ENCODE measurements at places on chromosomes 12 and 14.

DNA sequence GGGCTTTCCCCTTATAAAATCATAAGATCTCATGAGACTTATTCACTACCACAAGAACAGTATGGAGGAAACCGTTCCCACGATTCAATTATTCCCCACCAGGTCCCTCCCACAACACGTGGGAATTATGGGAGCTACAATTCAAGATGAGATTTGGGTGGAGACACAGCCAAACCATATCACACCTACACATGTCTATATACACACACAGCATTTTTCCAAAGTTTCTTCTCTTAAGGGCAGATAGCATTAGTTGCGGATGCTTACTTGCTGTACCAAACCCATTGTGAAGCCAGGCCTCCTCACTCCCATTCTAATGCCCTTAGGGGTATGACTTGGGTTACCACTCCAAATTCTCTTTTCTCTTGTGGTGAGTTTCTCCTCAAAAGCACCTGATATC is 104.1 kb upstream of the RAP1B start:
- no peak for DNase-seq

- DNase-seq: no peak
These were observed 749 bp downstream of the AKAP3 start for GRCh38 chr12:4648104-4648500.

DNA sequence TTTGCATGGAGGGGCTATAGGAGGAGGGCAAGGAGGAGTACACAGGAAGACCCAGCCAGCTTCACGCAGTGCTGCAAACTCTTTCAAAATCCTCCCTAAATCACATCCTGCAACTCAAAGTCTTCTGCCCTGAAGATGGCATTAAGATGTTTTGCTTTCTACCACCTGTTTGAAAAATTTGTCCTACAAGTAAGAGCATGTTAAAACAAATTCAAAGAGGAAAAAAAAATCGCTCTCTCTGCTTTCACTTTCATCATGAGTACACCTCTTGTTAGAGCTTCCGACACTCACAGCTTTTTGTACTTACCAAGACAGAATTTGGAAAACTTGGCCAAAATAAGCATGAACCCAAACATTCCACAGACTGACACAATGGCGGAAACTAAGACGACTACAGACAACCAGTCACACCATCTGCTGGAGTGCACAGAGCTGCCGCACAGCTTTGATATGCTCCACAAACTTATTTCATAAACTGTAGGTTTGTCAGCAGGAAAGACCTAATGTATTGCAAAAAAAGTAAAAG is 21.3 kb downstream of the GCH1 start:
- peak; percentile 54 for DNase-seq

DNA sequence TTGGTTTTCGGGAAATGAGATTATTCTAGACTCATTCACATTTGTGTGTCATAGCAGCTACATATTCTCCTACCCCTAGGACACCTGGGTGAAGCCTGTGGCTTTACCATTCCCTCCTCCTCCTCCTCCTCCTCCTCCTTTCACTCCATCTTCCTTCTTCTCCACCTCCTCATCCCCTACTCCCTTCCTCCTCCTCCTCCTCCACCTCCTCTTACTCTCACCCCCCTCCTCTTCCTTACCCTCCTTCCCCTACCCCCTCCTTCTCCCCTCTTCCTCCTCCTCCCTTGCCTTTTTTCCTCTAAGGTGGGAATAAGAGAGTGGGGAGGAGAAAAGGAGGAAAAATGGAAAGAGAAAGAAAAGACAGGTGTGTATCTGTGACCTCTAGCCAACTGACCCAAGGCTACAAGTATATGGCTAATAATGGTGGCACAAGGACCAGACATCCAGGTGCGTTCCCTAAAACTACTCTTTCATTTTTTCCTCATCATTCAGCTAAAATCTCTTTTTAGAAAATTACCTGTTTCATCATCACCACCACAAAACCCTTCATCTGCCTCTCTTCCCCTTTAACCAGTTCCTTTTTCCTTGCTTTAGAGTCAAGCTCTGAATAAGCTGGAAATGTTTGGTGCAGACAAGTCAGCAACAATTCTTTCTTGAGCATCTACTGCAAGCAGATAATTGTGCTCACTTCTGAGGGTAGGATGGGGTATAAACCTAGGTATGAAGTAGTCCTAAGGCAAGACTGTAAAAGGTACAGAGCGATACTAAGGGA is 149.8 kb upstream of the FOXN3 start:
- no peak for DNase-seq

DNA sequence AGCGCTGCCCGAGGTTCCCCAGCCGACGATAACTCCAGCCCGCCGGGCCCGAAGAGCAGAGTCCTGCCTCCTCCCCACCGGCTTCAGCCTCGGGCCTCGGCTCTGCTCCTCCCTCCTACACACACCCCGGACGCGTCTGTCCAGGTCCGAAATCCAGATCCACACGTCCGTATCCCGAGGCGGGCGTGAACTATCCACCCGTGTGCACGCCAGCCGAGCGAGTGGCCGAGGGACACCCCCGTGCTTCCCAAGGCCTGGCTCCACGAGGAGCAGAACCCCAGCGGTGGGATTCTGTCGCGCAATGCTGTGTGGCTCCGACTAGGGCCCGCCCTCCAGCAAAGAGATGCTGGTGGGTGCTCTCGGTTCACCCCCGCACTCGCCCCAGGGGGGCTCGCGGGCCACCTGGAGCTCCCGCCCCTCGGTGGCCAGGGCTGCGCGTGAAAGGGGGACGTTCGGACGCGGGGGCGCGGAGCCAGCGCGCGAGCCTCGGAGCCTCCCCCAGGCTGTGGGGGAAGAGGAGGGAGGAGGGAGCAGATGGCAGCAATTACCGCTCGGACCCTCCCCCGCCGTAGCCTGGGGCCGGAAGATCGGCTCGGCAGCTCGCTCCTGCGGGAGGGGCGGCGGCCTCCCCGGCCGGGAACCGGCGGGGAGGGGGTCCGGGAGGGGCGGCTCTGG is 18.9 kb upstream of the ANKRD33 start:
- DNase-seq: no peak
